ENCODE measurements at places on chromosomes 5 and 9.
A peak's percentile ranks its signal among the peaks of the same experiment; 100 is the strongest.

DNA sequence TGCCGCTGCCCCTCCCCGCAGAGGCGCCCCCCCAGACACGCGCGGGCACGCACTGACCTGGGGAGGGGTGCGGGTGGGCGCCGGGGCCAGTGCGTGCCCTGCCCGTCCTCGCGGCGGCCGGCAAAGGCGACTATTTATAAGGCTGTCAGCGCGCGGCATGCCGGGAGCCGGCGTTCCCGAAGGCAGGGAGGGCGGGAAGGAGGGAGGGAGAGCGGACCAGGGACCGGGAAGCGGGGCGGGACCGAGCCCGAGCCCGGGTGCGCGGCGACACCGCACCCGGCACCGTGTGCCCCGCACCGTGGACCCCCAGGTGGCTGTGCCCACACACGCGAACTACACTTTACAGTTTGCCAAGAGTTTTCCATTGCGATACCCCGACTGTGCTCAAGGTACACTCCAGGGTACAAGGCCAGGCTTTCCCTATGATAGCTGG, at the start of gene AK1:
Gene AK1 (minus strand): TSS at position 110 of the 433 bp plus-strand sequence. CDS start 3,058 bp downstream, outside the sequence.
- peak; percentile 18 for DNase-seq

- DNase-seq = no peak
These were observed 197.5 kb downstream of the KIAA0825 start for GRCh38 chr5:94420885-94421284.

DNA sequence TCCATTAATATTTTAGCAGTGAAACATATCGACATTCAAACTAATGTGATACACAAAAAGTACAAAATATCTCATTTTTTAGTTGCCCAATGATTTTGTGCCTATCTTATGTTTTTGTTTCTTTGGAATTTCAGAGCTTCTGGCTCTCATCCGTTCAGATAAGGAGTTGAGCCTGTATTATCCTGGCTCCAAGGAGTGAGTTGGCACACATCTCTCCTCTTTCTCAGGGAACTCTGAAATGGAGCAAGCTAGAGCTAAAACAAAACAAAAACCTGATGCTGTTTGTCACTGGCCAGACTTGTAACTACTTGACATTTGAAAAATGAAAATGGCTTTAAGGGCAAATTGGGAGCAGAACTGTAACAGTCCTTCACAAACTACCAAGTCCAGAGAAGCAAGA, 131.3 kb upstream of the SLC28A3 start:
- DNase-seq = no peak

DNA sequence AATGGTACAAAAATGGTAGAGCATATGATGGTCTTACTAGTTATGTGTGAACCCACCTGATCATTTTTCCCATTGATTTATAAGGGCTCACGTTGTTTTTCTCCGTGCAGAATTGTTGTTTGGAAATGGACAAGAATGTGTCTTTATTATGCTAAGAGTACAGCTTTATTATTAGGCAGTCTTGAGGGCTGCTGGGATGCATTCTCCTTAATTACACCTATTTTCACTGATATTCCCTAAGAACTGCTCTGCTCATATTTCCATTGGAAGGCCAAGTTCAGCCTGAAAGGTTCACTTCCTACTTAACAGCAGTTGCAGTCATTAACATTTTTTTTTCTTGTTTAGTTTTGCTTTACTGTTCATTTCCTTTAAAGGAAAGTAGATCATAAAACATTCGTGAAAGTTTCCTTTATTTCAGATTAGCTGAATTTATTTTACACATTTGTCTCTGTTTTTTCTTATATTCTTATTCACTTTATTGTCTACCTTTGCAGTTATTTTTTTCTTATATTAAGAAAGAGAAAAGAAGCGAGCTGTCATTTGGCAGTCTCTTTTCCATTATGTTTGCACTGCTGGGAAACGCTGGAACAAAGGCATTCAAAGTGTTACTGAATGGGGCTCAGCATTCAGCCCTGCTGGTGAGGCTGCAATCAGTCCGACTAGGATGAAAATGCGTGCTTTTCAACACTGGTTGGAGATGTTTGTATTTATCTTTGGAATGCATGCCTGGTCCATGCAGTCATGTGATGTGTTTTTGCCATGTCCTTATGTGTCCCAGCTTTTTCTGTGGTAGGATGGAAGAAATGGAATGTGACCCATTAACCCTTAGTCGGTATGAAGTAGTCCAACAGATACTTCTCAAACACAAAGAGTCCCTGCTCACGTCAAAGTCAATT, 602.7 kb upstream of the ZNF608 start:
- DNase-seq = no peak

- no peak for DNase-seq
These were observed 72.2 kb downstream of the C5orf15 start for GRCh38 chr5:133895979-133896845.

DNA sequence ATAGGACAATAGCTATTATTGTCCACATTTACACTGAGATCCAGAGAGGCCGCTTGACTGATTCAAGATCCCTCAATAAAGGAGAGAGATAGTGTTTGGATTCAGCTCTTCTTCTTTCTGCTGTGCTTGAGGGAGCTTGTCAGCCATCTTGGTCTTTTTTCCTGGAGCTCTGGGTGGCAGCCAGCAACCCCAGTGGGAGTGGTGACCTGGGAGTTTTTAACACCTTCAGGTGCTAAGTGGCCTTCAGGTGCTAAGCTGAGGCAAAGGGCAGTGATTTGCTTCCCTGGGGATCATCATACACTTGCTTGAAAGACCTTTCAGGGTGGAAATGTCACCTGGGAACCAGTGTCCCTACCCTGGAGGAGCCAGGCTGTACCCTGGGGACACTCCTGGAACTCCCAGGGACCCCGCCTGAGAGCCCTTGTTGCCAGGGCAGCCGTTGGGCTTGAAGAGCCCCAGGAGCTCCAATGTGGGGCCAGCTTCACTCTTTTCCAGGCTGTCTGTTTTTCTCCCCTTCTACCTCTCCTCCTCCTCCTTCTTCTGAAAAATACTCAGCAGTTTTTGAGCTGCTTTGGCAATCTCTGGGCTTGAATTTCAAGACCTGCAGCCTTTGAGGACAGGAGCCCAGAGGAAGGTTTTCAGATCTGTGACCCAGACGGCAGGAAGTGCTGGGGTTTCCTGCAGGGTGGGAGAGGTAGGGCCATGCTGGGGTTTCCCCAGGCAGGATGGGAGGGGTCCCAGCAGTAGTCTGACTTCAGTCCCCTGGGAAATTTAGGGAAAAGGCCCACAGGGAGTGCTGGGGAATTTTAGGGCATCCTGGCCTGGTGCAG, 59.7 kb downstream of the FGF18 start:
- no peak for DNase-seq

DNA sequence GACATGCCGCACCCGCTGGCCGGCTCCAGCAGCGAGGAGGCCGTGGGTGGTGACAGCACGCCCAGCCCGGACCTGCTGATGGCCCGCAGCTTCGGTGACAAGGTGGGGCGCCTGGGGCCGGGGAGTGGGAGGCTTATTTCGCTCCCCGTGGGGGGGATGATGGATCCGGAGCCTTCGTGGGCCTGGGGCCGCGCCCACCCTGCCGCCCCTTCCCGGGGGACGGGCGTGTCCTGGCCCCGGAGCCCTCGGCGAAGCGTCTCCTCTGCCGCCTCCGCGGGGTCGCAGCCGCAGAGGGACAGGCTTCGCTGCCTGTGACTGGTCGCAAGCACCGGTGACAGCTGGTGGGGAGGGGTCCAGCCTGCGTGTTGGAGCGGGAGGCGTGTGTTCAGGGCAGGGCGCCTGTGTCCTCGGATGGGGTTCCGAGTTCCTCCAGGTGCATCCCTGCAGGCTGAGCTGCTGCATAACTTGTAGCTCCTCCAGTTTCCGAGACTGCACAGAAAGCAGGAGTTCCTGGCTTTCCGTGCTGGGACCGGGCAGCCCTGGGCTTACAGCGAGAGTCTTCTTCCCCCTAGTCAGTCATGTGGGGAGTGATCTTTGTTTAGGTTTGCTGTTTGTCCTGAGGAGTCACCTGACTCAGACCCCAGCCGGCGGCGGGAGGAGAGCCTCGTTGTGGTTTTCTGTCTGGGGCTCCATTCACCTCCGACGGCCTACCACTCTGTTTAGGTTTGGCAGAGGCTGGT, 666 bp downstream of the SNX30 start:
- DNase-seq = peak; percentile 37

DNA sequence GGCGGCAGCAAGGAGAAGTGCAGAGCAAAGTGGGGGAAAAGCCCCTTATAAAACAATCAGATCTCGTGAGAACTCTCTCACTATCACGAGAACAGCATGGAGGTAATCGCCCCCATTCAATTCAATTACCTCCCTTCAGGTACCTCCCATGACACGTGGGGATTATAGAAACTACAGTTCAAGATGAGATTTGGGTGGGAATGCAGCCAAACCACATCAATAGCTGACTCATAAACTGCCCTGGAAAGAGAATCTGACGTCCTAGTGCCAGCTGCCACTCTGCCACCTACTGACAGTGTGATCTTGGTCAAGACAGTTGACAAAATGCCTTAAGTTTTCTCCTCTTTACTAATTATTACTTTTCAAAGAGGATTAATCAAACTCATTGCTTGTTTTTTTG, 128.3 kb downstream of the GPBP1 start:
- no peak for DNase-seq

DNA sequence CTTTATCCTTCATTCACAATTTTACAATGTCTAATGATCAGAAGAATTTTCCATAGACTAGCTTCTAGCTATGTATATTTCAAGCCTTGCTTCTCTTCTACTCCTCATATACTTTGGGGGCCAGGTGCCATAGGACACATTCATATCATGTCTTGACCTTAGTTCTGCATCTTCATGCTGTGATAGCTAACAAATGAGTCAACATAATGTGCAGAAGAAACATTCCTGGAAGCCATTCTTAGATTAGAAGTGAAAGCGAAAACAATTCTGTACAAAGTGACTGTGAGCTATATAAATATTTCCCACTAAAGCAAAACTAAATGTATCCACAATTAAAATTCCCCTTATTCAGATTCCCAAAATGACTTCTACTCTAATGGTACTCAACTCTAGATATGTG, 320.2 kb upstream of the NREP start:
- no peak for DNase-seq

DNA sequence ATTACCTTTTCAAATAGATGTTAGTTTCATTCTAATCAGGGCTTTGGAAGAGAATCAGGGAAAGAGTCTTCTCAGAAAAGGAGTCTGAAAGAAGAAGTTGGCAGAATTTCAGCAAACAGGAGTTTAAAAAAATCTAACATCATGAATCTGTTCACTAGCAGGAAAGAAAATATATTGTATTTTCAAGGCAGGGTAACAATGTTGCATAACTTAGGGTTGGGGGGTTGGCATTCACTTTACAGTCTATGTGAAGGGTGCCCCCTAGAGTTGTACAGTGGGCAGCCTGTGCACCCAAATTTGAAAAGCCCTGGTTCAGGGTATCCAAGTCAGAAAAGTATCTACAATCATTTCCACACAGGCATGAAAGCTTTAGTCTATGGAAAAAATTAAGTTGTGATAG, 348.4 kb upstream of the SLC30A5 start:
- DNase-seq = no peak

DNA sequence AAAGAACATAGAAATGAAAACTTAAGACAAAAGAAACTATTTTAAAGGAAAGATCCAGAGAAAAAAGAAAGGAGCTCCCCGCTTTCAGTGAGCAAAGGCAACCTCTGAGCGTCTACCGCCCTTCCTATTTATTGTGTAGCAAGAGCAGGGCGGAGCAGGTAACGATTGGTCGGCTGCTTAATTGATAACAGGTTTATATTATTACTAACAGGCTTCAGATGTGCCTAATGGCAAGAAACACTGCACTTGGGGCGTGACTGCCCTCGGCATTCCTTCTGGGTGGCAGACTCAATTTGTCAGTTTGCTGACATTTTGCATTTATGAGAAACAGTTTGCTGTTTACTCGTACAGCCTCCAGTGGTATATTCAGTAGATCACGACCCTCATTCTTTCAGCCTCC, 482.7 kb upstream of the C9orf72 start:
- no peak for DNase-seq

GRCh38 chr9:124221676-124222075, 36.1 kb upstream of the NEK6 start:
- no peak for DNase-seq

DNA sequence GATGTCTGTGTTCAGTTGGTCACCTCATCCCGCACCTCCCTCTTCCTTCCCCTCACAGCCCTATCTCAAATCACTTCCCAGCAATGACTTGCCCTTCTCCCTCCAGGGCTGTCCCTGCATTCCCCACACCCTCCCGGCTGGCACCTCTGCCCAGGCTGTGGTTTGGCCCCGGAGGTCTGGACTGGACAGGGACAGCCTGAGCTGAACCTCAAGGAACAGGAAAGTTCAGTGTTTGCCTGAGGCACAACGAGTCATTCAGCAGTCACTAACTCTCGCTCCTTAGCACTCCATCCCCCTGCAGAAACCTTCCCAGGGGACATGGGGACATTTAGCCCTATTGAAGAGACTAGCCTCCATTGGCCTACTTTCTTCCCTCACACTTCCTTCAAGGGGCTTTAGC, 58.3 kb upstream of the MAP3K1 start:
- no peak for DNase-seq

DNA sequence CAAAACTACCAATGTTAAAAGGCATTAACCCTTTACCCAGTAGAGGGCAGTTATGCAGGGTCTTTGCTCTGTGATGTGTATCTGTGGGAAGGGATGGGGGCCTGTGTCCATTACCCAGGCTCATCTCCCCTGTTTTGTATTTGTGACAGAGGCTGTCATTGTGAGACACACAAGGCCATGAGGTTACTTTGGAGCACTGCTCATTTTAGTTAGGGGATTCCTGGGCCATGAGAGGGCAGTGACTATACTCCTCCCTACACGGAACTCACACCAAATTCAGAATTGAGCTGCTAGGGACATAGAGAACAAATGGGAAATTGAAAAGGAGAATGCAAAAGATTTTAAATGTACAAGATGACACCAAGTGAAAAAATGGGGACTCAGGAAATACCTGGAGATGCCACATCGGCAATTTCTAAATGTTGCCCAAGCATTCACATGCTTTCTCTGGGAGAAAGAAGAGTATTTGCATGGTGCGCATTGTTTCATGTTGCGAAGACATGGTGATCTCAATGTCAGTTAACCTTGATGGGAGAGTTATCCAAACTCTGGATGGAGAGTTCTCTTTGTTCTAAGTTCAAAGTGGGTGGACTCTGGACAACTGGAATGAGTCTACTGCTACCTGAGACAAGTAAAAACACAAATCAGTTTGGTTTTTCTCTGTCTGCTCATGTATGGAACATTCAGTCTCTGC, 32.5 kb downstream of the C9orf152 start:
- no peak for DNase-seq

- DNase-seq = no peak
These were observed 298.9 kb downstream of the CSNK1G3 start for GRCh38 chr5:123810746-123811340.

- DNase-seq = no peak
These were observed 138.7 kb downstream of the RAPGEF6 start for GRCh38 chr5:131496400-131496713.

GRCh38 chr5:134177369-134178095, 782 bp upstream of the SKP1 start:
- no peak for DNase-seq

DNA sequence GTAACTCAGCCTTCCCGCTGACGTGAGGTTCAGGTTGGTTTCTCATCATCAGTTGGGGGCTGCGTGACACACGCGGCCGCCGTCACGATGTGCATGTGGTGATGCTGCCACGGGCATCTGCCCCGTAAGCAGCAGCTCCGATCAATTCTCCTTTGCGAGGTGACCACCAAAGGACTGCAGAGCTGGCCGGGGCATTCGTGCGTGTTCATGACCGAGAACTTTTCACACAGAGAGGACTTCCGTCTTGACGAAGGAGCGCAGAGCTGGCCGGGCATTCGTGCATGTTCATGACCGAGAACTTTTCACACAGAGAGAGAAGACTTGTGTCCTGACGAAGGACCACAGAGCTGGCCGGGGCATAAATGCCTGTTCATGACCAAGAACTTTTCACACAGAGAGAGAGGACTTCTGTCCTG, 3.8 kb upstream of the LCN1 start:
- DNase-seq = no peak
